Epithelial cell of prostate (primary cell): ENCODE measurements at places on chromosomes 11 and 22.

- DNase-seq = no peak
These were observed 37.3 kb downstream of the ABCC8 start for GRCh38 chr11:17439316-17439782.

DNA sequence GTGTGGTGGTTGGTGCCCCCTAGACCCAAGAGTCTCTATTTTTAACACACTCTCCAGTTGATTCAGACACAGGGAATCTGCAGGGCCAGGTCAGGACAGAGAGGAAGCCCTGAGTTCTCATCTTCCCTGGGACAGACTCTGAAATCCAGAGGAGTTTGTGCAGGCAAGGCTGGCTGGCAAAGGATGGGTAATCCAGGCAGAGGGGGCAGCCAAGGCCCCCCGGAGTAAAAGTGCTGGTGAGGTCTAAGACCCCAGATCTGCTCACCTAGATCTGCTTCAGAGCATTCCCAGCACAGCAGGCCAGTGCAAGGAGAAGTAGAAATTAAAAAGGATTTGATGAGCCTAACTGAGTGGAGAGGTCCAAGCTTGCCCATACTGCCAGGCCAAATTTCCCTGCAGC is 40.6 kb upstream of the MN1 start:
- DNase-seq = no peak

DNA sequence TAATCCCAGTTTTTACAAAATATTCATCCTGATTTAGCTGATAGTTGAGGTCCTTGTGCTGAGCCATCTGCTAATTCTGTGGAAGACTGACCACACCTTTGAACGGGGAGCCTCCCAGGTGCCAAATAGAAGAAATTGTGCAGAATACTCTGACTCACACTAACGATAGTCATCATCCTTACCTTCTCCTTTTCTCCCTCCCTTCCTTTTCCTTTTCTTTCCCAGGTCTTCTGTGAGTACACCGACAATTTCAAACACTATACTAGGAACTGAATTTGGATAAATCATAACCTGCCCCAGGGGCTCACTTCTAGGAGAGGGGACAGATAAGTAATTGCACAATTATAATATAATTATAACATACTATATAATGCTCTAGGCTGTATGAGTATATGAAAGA is 73.1 kb upstream of the CTSC start:
- no peak for DNase-seq

DNA sequence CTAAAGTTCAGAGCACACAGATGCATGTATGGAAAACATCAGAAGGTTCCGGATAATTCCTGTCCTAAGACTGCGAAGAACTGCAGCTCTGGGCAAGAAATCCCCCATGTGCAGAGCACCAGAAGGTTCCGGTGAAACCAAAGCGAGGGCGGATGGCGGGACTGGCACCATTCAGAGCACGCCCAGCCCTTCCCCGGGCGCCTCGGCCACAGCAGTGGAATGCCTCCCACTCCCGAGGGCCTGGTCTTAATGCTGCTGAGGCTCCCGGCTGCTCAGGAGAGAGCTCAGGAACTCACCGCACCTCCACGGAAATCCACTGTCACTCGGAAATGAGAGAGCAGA is 43.1 kb downstream of the BRD1 start:
- DNase-seq = no peak

- DNase-seq = no peak
These were observed 29.8 kb downstream of the TEAD1 start for GRCh38 chr11:12704049-12704448.

GRCh38 chr22:17562906-17563870 is at the start of gene SLC25A18:
Gene SLC25A18, plus strand, starts transcription at chr22:17563498. Its CDS starts 16,447 bp downstream, at chr22:17579945.
- no peak for DNase-seq
